ENCODE measurements at places on chromosomes 6 and 20.

DNA sequence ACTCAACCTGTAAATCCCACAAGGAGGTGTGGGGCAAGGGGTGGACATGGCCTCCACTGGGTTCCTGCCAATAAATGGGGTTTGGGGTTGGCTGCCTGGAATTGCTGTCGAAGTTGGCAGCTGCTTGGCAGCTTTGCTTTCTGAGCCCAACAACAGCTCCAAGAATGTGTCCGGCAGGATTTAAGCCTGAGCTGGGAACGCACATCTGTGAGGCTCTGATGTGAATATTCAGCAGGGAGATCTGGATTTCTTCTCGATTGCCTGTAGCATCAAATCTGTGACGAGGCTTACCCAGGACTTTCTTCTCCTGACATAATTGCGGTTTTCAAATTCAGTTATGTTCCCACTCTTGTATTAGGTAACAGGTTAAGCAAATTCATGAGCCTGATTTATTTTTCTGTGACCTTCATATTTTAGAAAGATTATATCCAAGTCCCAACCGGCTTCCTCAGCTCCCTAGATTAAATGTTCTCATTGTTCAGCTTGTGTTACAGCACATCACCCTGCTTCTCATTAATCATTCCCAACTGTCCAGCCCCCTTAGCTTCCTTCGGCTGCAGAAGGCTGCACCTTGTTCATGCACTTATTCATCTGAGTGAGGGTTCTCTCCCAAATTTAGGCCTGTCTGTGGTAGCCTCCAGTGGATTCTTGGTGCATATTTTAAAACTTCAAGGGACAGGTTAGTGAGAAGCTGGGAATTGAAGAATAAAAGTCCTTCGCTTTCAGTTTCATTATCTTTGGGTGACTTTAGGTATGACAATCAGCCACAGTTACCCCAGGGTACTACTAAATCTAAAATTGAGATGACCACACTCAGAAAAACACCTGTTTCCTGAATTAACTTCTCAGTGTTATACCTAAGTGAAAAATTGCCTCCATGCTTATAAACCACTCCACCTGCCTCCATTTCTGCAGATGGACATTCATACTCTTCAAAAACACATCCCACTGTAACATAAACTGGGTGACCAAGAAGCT is 310.0 kb downstream of the ESR1 start:
- no peak for ATAC-seq

GRCh38 chr6:163320402-163320801 is 94.1 kb upstream of the QKI start:
- no peak for ATAC-seq

GRCh38 chr6:169846286-169847056 is 95.0 kb downstream of the ERMARD start:
- ATAC-seq = no peak

GRCh38 chr6:108959972-108960582 is 111.9 kb downstream of the ARMC2 start:
- no peak for ATAC-seq

DNA sequence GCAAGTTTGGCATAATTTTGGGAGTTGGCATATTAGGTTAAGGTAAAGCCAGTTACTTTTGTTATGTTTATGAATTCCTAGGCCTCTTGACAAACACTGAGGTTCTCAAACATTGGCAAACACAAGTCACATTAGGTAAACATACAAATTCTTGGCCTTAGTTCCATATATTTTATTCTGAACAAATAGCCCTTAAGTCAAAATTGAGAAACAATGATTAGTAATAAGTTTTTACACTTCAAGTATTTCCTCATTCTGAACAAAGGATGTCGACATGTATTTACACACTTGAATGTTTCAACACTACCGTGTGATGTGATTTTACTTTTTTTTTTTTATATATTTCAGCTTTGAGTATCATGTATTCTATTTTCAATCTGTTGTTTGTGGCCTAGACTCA is 3.8 kb upstream of the ECHDC1 start:
- peak; percentile 68 for ATAC-seq

DNA sequence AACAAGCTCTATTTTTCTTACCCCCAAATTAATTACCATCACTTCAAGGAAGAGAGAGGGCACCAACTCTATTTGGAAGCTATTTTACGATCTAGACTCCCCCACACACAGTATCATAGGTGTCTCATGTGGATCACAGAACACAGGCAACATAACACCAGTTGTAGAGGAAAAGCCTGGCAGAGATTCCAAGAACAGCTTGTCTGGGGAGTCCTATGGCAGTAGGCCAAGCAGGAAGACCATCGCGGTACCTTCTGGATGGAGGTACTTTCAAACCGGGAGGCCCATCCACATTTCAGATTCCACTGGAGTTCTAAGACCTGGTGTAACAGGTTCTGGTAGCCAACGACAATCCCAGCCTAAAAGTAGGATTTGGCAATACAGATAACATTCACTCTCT is 37.6 kb upstream of the SPDEF start:
- peak; percentile 6 for ATAC-seq

DNA sequence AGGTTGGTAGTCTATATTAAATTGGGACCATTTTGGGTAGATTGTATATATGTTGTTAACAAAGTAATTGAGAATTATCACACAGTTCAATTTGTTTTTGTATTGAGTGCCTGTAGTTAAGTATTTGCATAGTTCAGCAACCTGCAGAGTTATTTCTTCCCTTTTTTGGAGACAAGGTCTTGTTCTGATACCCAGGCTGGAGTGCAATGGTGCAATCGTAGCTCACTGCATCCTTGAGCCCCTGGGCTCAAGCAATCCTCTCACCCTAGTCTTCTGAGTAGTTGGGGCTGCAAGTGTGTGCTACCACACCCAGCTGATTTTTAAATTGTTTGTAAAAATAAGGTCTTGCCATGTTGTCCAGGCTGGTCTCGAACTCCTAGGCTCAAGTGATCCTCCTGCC is 250.5 kb downstream of the UTRN start:
- no peak for ATAC-seq

DNA sequence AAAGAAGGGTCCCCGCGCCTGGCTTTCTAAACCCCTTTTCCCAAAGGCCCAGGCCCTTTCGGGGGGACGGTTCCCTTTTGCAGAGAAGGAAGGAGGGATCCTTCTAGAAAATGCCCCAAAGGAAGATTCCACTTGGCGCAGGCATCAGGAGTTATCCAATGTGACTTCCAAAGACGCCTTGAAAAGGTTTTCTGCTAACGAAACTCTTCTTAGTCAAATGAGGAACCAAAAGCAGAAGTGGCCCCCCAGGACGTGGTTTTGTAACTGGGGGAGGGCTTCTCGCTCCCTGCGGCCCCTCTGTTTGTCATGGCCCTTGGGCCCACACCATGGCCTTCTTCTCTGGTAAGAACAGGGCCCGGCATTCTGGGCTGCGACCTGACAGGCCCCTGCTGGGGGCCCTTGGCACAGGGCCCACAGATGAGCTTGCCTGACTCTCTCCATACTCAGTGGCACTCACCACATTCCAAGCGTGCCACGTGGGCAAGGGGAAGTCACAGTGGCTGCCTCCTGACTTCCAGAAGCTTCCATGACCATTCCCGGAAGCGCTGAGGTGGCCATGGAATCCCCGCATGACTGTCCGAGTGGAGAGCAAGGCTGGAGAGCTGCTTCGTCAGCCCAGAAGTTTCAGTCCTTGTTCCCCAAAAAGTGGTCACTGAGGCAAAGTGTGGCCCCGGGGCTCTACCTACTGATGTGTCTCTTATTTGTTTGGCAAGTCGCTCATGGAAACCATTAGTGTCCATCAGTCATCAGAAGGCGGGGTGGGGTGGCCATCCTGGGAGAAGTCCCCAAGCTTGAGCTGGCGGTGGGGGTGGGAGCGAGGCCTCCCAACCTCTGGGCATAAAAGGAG is 834 bp upstream of the CTSZ start:
- peak; percentile 6 for ATAC-seq

DNA sequence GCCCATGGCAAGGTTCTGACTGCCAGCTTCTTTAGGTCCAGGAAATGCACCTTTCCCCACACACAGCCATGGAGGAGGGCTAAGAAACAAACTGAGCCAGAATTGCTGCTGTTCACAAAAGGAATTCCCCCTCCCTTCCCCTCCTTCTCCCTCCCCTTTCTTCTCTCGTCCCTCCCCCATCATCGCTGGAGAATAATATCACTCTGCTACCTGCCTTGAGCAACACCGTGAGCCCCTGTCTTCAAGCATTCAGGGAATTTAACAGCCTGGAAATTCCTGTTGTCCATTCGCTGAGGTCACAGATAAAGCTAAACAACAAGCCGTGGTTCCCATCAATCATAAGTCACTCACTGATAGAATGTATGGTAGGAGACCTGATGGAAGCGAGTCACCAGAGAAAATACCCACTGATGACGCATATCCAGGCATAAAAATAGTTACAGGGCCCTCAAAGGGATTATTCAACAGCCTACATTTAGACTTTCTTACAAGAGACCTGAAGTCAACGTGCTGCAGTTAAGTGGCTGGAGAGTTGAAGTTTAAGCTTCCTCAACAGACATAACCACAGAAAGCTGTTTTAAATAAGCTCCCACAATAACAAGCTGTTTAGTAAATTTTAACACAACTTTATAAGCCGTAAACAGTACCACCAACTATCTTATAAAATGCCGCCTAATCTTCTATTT is 59.7 kb downstream of the HIVEP2 start:
- ATAC-seq = peak; percentile 77

DNA sequence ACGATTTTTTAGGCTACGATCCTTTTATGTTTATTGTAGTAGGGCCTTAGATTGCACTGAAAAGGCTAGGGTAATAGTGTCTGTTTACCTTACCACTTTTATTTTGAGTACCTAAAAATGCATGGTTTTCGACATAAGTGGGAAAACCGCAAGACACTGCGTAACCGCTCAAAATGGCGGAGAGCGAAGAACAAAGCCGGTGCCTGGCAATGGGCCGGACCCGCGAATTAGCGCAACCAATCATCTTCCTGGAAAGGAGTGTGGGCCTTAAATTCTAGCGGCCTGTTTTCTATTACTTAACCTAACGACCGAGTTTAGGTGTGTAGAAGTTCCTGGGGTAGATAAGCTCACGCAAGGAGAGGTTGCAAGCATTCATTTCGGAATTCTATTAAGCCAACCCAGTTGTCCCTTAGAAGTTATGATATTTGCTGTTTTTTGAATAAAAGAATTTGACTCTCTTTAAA is 118.0 kb downstream of the HFE start:
- ATAC-seq = peak; percentile 73

DNA sequence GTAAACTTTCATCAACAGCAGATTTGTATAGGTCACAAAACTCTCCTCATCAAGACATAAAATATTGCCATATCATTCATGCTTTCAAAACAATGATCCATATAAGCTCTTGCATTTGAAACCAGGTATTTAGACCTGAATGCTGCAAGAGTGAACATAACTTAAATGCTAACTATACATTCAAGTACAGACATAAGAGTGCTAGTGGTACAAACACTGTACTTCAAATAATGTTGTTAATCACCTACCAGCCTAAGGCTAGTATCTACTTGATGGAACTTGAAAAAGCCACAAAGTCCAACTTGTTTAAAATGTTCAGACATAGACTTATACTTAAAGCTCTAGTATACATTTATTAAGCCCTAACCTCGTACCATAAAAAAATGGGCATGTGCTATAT is 16.0 kb upstream of the GSTA2 start:
- peak; percentile 97 for ATAC-seq

- no peak for ATAC-seq
Measured at GRCh38 chr20:53763707-53764414, 170.2 kb upstream of the ZNF217 start.

DNA sequence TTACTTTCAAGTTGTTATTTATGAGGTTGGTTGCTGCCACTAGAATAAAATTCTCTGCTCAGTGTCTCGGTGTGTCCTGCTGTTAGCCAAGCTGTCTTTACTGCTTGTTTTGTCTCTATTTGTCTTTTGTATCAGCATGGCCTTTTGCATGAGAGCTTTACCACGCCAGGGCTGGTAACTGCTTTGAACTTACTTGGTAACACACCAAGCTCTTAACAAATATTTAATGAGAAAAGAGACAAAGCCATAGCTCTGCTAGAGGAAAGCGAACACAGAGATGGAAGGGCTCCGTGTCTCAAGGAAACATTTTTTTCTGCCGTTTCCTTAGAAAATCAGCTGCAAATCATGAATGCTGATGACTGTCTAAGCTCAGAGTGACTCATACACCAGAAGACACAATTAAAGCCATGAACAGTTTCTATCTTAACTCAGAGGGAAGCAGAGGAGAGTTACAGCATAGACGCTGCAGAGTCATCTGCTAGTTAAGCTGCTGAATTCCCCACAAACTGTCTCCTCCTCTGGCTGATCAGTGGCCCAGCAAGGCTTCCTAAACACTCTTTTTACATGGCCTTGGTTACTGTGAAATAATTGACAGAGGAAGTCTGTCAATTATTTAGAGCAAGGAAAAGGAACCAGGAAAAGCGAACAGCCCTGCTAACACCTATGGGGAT is 44.8 kb downstream of the AGPAT4 start:
- peak; percentile 83 for ATAC-seq

DNA sequence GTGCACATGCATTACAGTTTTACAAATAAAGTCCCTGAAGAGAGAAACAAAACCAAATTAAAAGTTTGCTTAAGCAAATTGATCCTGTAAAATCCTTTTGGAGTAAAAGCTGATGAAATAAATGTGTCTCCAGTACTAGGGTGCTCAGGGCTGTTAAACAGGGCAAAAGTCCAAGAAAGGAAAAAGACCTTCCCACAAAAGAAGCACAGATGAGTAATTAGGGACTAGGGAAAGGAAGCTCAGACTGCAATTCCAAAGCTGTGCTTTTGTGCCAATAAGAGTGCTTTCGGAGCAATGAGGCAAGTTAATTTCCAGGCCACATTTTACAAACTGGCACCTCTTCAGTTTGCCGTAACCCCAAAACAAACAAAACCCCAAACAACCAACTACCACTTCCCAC is 10.4 kb upstream of the RNF182 start:
- ATAC-seq = no peak

DNA sequence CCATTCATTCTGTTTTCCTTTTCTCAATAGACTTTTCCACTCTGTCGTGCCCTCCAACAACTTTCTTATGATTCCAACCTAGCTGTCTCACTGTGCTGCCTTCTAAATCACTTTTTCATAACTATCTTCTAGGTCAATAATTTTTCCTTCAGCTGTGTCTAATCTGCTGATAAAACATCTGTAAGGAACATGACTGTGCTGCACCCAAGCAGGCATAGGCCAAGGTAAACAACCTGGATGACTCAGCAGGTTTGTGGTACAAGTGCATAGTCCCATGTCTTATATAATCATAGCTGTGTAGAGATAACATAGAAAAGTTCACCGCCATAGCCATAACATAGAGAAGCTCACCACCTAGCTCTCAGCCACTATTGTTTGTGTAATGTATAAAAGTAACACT is 332.3 kb downstream of the PLCB1 start:
- ATAC-seq = no peak

GRCh38 chr6:109820706-109821350 is 129.7 kb downstream of the FIG4 start:
- ATAC-seq = no peak

GRCh38 chr6:66499851-66500250 is 792.8 kb upstream of the EYS start:
- ATAC-seq = no peak

Data from esophagus mucosa (tissue), 1 donor.